H4 (cell line): ENCODE measurements at places on chromosomes 12 and 14. TPM values are rescaled to one million over a fixed set of nuclear protein-coding genes. Genes with fewer than 3 reads are reported as not detected.

The FSCB gene
- 0.02 TPM in 1 of 2 replicates, not detected in the other for total RNA-seq

The PDE3A gene
- 7.2 and 8.9 TPM in 2 replicates for total RNA-seq

DNA sequence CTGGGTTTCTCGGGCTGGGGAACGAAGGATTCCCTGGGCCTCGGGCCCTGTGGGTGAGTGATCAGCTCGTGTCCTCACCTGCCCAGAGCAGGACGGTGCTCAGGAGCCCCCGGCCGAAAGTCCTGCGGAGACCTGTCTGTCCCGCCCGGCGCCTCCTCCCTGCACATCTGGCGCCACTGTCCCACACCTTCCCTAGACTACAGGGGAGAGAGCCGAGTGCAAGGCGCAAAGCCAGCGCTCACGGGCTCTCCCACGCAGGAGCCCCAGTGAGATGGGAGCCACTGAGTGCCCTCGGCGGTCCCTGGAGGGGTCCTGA is 13.1 kb upstream of the TEX22 start:
- no peak for DNase-seq

DNA sequence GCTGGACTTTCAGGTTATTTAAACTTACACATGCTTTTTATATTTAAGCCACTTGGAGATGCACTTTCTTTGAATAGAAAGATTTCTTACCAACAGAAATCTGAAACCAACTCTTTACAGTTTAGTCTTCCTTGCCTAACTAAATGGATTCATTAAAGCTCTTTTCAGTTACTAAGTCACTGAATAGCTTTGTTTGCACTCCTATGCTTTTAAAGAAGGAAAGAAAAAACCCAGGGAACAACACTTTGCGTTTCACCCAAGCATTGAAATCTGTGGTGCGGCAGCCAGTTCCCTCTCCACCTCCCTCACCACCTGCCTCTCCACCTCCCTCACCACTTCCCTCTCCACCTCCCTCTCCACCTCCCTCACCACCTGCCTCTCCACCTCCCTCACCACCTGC is 70.3 kb downstream of the RIMBP2 start:
- DNase-seq, result no peak

DNA sequence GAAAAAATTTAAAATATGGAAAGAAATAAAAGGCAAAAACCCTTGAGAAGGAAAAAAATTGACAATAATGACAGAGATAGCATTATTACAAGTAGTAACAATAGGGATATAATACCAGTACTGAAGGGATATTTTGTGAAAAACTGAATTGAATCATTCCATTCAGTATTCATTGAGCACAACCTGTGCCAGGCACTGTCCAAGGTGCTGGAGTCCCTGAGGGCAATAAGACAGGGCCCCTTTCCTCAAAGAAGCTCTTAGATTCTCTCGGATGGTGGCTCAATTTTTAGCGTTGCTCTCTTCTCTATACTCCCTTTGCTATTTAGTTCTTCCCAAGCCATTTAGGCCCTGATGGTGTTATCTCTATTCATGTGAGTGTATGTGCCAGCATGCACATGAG is 34.3 kb upstream of the GAS2L3 start:
- DNase-seq, result no peak

DNA sequence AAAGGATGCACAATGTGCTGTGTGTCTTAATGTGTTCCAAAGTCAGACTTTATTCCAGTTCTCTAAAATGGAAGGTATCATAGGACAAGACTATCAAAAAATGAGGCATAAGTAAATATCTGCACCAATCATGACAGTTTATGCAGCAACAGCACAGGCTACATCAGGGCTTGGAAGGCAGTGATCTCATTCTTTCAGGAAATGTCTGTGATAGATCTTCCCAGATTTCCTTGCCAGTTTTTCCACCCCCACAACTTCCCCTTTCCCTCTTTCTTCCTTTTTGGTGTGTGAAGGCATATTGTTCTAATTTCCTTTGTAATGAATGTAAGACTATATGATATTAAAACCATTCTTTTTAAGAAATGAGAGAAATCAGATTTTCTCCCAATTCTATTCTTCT is 326.7 kb downstream of the ATP23 start:
- no peak for DNase-seq

DNA sequence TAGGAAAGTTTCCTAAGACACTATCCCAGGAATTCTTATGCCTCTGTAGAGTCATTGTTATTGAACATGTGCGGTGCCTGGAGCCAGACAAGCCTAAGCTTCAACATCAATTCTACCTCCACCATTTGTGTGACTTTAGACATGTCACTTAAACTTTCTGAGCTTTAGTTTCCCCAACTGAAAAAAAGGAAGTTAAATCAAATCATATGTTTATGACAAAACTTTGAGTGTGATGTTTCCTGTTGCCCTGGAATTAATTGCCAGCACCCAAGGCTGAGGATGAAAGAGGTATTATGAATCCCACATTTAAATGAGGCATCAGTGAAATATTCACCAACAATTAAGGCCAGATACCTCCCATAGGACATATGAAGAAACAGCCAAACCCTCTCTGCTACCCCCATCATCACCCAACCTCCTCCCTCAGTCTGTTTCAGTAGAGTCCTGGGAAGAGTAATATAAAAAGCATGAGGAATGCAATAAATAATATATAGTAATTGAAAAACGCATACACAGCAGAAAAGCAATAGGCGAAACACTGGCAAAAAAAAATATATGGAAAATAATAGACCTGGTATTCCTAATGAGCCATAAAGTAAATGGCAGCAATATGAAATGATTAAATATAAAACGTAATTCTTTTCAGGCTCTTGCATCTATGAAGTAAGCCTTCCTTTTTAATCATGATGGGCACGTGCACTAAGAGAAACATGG is 182.0 kb upstream of the DCN start:
- no peak for DNase-seq
